ENCODE measurements at places on chromosomes 13 and 19.

- no peak for DNase-seq
Measured at GRCh38 chr13:106905380-106906162, 337.6 kb upstream of the ARGLU1 start.

GRCh38 chr13:29703421-29703820 lies 107.9 kb upstream of the SLC7A1 start:
- no peak for DNase-seq

DNA sequence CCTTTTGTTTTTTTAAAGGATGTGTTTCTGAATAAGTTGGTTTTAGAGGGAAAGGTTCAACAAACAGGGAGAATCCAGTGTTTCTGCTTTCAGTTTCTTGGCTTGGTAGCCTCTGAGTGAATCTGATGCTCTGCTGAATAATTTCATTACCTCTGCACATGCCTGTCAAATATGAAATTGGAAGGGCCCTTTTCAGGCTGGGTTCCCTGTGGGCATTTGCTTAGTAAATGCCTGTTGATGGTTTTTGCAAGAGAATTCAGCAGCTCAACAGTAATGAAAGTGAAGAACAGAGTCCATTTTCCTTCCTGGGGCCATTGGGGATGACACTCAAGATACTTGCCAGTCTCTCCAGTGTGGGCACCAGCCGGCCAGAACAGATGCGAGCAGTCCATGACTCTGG lies 74.3 kb downstream of the GPR12 start:
- DNase-seq, result no peak

- DNase-seq, result no peak
Measured at GRCh38 chr19:52646571-52647217, 8.5 kb upstream of the ZNF83 start.

DNA sequence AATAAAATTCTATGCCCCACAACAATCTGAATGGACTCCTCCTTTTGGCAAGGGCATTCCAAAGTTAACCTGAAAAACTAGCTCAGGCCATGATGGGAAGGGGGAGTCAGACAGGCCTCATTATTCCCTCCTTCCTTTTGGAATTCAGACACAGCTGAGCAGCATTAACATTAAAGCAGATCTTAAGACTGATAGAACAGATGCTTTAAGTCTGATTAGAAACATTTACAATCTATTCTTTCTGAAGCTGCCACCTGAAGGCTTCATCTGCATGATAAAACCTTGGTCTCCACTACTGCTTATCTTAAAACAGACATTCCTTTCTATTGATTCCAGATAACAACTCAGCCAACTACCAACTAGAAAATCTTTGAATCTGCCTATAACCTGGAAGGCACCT lies 98.9 kb downstream of the UGGT2 start:
- no peak for DNase-seq

DNA sequence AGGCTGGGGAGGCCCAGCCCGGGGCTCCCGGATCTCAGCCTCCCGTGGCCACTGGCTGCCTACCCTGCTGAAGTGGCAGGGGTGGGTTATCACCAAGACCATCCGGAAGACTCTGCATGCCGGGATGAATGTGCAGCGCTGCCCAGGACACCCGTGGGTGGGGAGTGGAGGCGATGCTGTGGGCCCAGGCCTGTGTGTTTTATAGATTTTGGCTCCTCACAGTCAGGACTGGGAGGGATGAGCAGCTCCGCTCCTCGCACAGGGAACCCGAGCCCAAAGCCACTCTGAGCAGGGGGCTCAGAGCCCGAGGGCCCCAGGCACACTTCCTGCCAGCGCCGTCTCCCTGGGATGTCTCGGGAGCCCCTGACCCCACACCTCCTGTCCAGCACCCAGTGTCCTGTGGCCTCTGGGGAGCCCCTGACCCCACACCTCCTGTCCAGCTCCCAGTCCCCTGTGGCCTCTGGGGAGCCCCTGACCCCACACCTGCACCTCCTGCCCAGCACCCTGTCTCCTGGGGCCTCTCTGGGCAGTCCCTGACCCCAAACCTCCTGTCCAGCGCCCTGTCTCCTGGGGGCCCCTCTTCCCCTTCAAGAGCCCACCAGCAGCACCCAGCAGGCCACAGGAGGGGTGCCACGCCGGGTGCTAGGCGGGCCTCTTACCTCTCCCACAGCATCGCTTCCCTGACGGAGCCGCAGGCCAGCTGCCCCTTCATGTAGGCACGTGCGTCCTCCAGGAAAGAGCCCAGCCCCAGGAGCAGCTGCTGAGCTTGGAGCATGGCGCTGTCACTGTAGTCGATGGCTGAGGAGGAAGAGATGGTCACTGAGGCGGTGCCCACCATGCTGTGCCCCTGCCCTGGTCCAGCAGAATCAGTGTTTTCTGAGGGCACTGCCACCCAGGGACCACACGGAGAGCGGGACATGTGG lies 31.4 kb downstream of the NAXD start:
- DNase-seq, result no peak

DNA sequence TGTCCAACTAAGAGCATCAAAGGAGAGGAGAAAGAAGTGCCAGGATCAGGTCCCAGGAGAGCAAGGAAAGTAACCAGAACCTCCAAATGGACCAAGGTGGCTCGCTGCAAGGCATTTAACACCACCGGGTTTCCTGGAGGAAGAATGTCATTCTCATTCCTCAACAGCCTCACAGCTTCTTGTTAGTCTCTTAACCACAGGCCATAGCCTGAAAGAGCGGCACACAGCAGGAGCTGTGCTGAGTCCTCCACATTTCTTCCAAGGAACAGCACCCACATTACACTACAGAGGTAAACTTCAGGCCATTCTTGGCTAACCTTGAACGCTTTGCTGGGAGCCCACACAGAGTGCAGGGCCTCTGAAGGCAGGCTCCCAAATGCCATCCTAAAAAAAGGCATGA lies 23.6 kb downstream of the DOCK9 start:
- no peak for DNase-seq

DNA sequence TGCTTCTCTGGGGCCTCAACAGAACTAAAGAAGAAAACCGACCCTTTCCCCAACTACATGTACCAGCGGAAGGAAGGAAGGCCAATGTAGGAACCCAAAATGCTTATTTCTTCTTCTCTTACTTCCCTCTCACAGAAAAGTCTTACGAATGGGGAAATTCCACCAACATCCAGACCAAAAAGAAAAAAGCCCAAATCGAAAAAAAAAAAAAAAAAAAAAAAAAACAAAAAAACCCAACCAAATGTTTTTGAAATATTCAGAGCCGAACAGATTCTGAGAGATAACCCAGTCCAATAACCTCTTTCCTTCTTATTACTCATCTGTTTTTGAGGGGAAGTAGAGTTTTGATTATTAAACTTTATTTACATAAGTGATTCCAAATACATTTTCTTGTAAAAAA lies 3.9 kb downstream of the PPM1N start:
- DNase-seq, result no peak

DNA sequence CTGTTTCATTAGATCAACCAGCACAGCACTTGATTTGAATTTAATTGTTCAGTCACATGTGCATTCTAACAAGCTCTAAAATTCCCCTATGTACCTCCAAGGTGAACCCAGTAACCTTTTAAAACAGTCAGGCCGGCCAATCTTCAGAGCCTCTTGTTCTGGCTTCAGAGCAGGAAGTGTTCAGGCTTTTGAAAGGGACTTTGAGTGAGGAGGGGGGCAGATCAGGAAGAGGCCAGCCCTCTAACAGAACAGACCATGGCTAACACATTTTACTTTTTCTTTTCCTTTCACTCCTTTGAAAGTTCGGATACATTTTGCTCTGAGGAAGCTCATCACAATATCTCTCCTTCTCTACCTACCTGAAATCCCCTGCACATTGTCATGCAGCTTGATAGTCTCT lies 390.3 kb downstream of the TBC1D4 start:
- no peak for DNase-seq

DNA sequence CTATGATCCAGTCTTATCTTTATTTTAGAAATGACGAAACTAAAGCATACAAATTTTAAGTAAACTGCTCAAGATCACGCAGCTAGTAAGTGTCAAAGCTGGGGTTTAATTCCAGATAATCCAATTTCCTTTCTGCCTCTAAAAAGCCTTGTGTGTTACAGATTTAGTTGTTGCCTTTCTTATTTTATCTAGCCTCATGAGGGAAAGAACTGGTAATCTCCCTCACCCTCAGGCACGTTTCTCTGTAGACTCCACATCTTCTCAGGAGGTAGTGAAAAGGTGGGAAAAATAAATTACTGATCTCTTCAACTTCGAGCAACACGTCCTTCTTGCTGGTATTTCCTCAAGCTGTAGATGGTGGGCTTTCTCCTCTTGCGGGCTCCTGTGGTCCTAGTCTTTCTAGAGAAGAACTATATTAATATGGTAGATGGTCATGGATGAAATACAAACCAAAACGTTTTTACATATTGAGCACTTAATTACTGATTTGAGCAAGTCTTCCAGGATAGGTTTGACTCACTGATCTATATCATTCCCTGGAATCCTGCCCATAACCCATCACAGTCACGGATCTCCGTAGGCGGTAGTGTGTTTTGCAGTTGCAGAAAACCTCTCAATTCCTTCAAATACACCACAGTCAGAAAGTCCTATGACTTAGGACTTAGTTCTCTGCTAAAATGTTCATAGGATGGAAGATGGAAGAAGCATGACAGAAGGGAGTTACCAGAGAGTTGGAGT lies 519.5 kb downstream of the DCT start:
- DNase-seq, result no peak

DNA sequence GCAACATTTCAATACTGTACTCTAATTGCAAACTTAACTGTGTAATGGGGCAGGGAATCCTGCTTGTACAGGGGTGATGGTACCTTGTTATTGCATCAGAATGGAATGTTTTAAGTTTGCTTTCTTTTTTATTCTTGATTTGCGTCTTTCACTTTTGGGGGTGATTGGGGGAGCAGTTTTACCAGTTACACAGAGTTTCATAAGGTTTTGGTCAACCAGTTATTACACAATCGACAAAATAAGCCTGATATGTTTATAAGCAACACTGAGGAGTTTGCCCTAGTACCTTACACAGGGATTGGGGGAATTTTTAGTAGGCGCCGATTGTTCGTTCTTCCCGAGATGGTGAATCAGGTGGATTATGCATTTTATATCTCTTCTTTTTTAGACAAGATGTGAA lies 2.7 kb downstream of the KLF5 start:
- DNase-seq, result no peak

DNA sequence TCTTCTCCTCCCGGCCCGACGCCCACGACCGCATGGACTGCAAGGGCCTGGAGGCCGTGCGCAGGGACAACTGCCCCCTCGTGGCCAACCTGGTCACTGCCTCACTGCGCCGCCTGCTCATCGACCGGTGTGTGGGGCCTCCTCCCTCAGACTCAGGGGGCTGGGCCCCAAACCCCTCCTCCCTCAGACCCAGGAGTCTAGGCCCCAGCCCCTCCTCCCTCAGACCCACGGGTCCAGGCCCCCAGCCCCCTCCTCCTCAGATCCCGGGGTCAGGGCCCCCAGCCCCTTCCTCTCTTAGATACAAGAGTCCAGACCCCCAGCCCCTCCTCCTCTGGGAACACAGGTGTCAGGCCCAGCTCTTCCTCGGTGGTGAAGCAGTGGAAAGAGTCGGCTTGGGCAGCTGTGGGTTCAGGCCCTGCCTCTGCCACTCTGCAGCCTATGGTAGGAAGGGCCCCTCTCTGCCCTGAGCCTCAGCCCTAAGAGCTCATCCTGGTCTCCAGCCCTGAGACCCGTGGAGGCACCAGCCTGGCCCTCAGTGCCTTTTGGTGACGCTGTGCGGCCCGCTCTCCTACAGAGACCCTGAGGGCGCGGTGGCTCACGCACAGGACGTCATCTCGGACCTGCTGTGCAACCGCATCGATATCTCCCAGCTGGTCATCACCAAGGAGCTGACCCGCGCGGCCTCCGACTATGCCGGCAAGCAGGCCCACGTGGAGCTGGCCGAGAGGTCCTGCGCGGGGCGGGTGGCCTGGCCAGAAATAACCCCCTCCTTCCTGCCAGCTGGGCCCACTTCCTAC lies 3.7 kb upstream of the SPIB start:
- no peak for DNase-seq

DNA sequence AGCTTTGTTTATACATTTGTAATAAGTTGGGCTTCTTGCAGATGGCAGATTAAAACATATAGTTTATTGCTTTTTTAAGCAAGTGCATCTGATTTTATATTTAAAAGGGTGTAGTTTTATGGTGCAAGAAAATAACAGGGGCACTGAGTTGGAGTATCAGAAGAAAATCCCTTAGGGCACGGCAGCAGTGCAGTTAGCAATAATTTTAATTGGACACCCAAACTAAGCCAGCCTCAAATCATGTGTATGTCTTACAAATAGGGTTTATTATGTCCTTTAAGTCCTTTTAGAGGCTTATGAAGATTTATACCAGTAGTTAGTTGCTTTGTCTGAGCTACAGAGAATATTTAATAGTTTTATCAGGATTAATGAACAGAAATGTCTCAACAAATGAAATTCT lies 57.5 kb downstream of the GPC6 start:
- DNase-seq, result no peak

GRCh38 chr13:98112456-98112855 lies 30.4 kb upstream of the FARP1 start:
- DNase-seq, result no peak

DNA sequence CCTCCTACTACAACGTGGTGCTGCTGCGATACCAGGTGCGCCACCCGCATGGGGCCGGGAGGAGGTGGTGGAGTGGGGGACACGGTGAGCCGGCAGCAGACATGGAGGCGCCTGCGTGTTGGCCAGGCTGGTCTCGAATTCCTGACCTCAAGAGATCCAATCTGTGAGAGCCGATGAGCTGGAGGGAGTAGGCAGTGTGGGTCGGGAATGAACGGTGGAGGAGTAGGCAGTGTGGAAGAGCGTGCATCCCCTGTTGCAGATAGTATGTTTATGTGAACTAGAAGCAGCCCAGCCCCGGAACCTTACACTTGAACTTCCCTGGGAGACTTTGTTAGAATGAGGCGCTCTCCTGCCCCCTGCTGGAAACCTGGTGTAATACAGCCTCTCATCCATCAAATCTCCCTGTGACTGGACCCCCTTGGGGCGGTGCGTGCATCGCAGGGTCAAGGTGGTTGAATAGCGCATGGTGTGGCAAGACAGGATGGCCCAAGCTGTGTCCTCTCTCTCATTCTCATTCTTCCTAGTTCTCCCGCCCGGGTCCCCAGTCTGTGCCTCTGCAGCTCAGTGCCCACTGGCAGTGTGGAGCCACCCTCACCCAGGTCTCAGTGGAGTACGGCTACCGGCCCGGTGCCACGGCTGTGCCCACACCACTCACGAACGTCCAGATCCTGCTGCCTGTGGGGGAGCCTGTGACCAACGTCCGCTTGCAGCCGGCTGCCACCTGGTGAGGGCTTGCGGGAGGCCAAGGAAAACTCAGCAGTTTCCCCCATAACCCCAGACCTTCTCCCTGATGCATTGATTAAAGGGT lies 10.5 kb upstream of the B3GNT3 start:
- DNase-seq, result peak; percentile 55

- no peak for DNase-seq
Measured at GRCh38 chr19:48796298-48797083, 14.3 kb downstream of the BCAT2 start.

Data from myocyte (in vitro differentiated cells).